ENCODE measurements at places on chromosomes 2 and 18. TPM values are rescaled to one million over a fixed set of nuclear protein-coding genes. Genes with fewer than 3 reads are reported as not detected.

The TMEM37 gene
- not detected for total RNA-seq

The TNS1 gene
- total RNA-seq = 3.1 TPM

The HOXD1 gene
- not detected for total RNA-seq

The CRYBA2 gene
- total RNA-seq = not detected

The DPYSL5 gene
- 128 TPM for total RNA-seq

The GRB14 gene
- 24.0 TPM for total RNA-seq

The ZNF385B gene
- total RNA-seq = 18.4 TPM

The CFC1 gene
- total RNA-seq = not detected

The EPAS1 gene
- total RNA-seq = 6.1 TPM

The SP9 gene
- total RNA-seq = 7.0 TPM

The HSBP1L1 gene
- 2.5 TPM for total RNA-seq

The DSG1 gene
- 0.16 TPM for total RNA-seq

The GPR35 gene
- 0.31 TPM for total RNA-seq

The EFR3B gene
- 47.1 TPM for total RNA-seq

The AKAIN1 gene
- total RNA-seq = 3.6 TPM

The ORC4 gene
- total RNA-seq = 95.5 TPM

The SLC9A2 gene
- total RNA-seq = 2.0 TPM

The UGT1A10 gene
- total RNA-seq = not detected

The FBXO36 gene
- total RNA-seq = 6.2 TPM
